ENCODE measurements at places on chromosomes 3 and 15.

DNA sequence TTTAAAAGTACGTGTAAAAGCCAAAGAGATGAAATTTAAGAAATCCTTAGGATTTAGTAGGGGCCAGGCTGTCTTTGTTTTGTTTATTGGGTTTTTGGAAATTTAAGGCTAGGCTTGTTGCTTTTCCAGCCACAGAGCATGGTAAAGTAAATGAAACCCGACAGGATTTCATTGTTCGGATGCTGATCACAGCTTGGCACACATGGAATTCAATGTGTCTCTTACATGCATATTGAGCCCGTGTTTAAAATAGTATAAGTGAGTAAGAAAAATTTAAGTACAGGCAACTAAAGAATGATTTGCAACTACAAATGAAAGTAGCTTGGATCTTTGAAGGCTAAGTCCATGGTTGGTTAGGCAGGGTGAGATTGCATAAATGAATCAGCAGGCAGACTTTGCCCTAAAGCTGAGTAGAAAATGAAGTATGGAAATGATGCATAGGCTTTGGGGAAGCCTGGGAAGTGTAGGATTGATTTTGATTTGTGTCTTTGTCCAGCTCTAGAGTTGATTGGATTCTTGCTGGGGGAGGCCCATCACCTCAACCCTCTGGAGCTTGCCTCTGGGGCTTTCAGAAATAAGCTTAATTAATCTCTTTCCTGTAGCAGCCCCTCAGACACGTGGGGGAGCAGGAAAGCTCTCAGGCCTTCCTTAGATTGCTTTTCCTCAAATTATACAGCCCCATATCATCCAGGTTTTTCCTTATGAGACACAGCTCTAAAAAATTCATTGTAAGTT is 68.2 kb upstream of the ADAMTSL3 start:
- no peak for DNase-seq

DNA sequence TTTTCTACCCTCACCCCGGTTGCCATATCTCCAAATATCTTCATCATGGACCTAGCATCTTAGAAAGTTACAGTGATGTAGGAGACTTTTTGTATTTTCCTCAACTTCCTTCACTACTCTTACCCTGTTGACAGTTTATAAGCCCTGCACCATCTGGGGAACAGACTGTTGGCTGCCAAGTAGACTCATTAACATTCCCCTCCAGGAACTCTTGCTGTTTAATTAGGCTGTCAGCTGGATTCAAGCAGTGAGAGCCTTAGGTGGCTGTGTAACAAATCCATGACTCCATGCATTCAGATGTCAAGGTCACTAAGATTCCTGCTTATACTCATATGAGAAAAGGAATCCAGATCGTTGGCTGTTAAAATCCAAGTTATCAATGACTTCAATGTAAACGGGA is 198.3 kb downstream of the NAALADL2 start:
- no peak for DNase-seq

GRCh38 chr3:89373434-89373833 is 266.0 kb downstream of the EPHA3 start:
- no peak for DNase-seq

GRCh38 chr15:85400606-85401005 is 20.2 kb downstream of the AKAP13 start:
- DNase-seq: no peak

GRCh38 chr15:28103831-28104230 is 4.7 kb upstream of the OCA2 start:
- DNase-seq: no peak

DNA sequence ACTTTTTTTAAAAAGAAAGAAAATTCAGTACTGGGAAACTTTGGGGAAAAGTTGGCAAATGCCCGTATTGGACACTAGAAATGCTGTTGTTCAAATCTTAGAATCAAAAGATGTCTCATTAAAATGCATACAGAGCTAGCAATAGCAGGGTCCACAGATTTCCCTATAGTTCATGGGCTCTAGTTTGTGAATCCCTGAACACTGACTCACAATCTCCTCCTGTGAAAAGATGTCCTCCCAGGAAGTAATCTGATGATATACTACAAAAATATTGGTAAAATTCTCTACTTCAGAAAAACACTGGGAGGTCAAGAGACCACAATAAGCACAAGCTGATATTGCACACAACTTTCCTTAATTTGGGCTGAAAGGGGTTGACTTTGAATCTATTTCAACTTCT is 568.4 kb upstream of the ZNF385D start:
- no peak for DNase-seq

DNA sequence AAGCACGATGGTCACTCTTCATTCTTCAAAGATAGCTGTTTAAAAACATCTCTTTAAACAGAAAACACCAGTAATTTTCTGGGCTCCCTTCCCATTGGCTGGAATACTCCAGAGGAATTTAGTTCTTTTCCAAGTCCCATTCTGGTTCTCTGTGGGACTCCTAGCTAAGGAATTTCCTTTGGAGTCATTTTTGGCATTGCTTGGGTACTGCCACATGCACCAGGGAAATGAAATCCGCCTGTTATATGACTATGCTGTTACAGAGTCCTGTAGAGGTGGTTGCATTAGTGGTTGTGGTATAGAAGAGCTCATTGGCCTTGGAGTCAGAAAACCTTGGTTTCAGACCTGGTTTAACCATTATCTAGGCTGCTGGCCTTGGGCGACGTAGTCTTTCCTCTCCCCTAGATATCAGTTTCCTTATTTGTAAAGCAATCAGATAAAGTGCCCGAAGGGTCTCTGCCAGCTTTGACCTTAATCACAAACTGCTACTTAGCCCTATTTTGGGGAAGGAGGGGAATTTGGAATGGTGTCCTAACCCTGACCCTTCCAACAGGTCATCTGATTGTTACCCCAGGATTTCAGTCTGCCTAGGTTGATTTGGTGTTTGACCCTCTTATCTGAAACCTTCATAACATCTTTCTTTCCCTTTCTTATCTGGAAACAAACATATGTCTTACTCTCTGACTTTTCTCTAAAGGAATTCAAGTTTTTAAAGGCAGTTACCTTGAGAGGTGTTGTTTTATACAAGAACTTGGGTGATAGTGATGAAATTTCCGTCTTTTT is 13.4 kb downstream of the RTP1 start:
- no peak for DNase-seq

DNA sequence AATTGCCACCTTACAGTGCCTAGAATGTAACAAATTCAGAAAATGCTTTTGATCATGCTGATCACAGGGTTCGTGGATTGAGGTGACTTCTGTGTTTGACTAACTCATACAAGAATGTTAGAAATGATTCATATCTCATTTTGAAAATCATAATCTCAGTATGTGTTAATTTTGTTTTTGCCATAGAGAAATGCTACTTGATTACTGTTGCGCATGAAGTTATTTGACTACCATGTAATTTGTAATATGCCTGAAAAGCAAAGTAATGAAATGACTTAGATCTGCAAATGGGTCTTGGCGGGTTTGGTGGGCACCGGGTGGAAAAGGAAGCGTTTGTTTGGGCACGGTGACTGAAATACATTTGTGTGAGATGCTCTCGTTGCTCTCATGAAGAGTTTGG is 173.6 kb upstream of the BHLHE40 start:
- no peak for DNase-seq

DNA sequence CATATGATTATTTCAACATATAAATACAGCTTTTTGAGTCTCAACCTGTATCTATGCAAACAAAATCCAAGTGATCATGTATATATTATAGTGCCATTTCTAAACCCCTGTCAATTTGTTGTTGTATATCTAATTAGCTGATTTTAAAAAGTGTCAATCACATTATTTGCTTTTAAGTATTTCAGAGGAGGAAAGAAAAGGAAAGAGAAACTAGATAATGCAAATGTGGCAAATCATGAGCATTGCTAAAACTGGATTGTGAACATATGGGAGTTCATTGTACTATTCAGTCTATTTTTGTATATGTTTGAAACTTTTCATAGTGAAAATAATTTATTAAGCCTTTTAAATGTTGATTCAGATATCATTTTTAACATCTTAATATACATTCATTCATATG is 190.7 kb downstream of the ZIC4 start:
- DNase-seq: no peak

GRCh38 chr15:70093481-70094319 is 4.0 kb downstream of the TLE3 start:
- no peak for DNase-seq

DNA sequence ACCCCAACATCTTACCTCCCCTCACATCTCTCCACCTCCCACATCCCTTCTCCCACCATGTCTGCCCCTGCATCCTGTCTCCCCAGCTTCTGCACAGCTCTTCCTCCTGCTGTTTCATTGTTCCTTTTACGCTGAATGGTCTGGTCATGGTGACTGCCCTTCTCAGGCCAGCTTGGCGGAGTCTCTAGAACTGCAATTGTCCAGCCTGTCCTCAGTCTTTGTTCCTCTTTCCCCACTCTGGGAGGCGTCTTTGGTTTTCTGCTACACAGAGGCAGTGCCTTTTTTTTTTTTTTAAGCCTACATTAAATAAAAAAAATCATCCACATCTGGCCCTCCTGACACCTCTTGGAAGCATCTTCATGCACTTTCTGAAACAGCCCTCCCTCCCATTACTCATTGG is 49.1 kb upstream of the SEC22A start:
- peak; percentile 21 for DNase-seq

DNA sequence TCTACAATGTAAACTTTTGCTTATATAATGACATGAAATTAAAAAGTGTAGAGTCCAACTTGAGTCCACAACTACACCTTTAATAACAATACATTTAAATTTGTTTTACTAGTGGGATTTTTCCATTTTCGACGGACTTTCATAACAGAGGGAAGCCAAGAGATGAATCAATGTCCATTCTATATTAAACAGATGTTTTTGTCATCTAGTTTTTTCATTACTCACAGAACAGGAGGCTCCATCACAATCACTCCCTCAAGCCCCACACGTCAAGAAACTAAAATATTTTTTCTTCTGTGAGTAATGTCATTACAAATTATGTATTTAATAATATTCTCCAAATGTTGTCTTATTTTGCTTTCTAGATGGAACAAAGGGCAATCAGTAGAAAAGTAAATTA is 932.9 kb downstream of the ROBO1 start:
- DNase-seq: no peak

DNA sequence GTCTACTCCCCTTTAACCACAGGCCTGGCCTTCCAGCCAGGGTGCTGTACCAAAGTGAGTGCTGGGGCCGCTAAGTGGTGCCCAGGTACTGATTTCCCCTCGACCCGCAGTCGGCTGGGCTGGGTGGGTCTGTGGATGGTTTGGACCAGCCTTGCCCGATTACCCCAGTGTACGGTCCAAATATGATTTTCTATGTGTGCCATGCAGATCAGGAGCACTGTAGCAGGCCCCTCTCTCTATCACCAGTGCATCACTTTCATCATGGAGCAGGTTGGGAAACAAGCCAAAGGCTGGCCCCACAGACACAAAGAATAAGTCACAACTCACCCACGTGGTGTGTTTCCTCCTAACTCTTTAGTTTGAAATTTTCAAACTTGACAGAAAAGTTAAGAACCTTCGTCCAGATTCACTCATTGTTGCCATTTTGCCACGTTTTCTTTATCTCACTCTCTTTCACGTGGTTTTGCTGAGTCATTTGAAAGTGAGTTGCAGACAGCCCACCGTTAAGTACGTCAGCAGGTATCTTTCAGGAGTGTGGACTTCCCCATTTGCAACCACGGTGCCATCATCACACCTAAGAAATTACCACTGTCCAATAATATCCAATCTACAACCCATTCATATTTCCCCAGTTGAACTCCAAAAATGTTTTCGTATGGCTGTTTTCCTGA is 37.0 kb downstream of the ZNF710 start:
- peak; percentile 46 for DNase-seq

GRCh38 chr15:96959501-96959900 is 629.0 kb downstream of the NR2F2 start:
- no peak for DNase-seq

DNA sequence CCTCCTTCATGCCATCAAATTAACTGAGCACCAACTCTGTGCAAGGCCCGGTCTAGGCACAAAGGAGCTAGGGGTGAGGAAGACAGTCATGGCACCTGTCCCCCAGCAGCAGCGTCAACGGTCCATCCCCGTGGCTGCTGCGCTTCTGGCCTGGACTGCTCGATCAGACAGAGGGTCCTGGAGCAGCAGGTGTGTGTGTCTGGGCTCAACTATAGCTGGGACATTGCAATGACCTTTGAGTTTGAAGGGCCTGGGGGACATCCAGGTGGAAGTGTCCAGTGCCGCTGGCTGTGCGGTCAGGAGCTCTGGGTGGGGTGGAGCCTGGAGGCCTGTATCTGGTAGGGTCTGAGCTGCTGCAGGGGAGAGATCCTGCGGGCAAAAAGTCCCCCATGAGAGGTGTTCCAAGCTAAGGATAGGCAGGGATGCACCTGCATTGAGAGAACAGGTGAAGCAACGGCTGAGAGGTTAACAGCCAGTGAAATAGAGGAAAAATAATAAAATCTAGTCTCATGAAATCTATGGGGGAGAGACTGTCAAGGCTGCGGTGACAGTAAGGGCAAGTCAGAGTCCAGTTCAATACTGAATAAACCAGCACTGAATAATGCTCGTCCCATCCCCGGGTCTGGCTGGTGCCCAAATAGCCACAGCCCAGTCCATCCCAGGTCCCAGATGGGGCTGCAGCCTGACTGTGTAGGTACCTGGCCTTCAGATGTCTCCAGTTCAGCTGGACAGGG is 25.4 kb upstream of the SLC41A3 start:
- no peak for DNase-seq

DNA sequence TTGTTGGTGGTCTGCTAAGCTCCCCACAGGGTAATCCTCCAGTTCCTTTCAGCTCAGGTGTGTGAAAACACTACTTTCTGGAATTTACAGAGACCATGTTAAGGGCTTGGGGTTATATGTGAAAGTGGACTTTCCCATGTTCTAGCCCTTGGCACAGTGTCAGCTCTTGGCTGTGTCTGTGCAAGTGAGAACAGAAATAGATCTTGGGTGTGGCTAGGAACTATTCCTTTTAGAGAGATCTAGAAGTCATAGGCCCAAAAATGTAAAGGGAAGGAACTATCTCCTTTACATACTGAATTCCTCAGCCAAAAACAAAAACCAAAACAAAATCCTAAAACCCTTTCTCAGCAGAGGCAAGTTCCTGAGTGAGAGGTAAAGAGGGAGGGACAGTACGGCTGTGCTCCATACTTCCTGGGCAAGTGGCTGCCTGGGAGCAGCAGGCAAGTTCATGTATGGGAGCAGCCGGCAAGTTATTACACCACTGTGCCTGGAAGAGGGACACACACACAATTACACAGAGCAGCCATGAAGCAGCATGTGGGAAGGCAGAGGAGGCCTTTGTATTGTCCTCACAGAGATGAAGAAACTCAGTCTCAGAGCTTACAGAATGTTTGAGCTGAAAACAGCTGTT is 19.9 kb upstream of the C3orf62 start:
- no peak for DNase-seq

GRCh38 chr3:127288921-127289705 is 1.3 kb upstream of the PRR20G start:
- DNase-seq: no peak

DNA sequence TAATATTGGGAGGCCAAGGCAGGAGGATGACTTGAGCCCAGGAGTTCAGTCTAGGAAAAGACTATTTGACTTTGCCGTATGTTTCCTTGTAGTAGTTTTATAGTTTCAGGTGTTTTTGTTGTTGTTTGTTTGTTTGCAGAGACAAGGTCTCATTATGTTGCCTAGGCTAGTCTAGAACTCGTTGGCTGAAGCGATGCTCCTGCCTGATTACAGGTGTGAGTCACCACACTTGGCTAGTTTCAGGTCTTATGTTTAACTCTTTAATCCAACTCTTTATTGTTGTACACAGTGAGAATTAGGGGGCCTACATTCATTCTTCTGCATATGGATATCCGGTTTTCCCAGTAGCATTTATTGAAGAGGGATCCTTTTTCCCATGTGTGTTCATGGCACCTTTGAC is 32.0 kb downstream of the FAIM start:
- no peak for DNase-seq

- no peak for DNase-seq
These were observed 37.6 kb downstream of the CACNA2D3 start for GRCh38 chr3:54159917-54160316.

All from CD4-positive, alpha-beta T cell treated with Interferon gamma for 1 hour (primary cell).